ENCODE measurements at places on chromosomes 2 and 18.

DNA sequence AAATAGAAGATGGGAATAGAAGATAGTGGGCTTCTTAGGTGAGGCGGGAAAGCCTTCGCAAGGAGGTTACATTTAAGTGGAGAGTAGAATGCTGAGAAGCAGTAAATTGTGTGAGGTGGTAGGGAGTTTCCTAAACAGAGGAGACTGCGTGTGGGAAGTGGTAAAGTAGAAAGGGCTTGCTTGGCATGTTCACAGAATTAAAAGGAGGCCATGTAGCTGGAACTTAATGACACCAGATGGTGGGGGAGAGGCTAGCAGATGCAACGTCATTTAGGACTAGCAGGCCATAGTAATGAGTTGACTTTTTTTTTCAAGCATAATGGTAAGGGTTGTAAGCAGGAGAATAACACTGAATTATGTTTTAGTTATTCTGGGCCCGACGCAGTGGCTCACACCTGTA lies 13.0 kb upstream of the RTN4 start:
- DNase-seq: no peak

DNA sequence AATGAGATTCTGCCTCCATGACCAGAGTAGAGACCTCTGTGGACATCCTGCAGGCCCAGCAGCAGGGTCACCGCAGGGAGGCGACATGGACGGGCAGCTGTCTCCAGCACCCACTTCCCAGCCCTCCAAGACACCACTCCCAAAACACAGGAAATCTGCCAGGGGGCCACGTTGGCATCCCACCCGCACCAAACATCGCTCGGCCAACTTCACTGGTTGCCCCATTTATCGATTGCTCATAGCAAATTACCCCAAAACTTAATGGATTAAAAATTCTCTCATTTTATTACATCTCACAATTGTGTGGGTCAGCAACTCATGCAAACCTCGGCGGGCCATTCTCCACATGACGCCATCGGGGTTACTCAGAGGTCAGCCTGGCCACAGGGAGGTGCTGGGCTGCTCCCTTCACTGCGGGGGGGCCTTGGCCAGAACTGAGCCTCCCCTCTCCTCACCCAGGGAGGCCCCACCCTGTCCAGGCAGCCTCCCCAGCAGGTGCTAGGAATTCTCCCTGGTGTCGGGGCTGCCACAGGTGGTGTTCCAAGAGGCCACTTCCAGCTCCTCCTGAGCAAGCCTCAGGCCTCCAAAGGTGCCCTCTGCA lies 420.7 kb upstream of the MYT1L start:
- no peak for DNase-seq

- DNase-seq: no peak
These were observed 216.9 kb upstream of the REV1 start for GRCh38 chr2:99706735-99707134.

DNA sequence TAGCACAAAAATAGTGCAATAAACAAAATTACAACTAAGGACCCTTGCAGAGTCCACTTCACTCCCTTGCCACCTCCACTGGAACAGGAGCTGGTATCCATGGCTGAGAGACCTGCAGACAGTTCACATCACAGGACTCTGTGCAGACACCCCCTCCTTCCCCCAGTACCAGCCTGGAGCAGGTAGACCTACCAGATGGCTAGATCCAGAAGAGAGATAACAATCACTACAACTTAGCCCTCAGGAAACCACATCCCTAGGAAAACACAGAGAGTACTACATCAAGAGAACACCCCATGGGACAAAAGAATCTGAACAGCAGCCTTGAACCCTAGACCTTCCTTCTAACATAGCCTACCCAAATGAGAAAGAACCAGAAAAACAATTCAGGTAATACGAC lies 49.8 kb downstream of the FBXO15 start:
- DNase-seq: no peak

DNA sequence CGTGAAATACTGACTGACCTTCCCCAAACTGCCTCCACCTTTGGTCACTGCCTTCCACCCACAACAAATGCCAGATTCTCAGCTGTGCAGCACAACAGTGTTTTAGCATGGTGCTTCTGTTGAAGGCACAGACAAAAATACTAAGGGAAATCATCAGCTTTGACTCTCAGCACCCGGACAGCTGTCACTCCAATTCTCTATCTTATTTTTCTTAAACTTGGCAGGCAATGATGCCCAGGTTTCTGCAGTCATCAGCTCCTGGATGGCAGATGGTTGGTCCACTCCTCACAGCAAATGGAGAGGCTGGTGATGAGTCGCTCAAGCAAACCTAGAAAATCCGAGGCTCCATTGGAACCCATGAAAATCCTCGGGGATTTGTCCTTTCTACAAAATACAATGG lies 2.9 kb upstream of the FAM124B start:
- DNase-seq: no peak

GRCh38 chr2:71720596-71721361 lies 267.4 kb downstream of the DYSF start:
- no peak for DNase-seq

DNA sequence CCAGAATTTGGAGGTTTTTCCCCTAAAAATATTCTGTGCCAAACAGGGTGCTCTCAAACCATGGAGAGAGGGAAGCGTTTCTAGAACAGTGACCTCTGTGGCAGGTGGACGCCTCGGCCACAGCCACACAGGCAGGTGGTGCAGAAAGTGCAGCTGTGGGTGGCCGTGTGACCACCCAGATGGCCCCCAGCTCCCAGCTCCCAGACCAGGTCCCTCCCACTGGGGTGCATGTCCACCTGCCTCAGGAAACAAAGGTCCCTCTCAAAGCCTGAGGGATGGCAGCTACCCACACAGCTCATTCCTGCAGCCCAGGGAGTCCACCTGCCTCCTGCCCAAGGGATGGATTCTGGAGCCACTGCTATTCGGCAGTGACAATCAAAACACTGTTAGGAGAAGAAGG lies 74.5 kb upstream of the PXDN start:
- no peak for DNase-seq

DNA sequence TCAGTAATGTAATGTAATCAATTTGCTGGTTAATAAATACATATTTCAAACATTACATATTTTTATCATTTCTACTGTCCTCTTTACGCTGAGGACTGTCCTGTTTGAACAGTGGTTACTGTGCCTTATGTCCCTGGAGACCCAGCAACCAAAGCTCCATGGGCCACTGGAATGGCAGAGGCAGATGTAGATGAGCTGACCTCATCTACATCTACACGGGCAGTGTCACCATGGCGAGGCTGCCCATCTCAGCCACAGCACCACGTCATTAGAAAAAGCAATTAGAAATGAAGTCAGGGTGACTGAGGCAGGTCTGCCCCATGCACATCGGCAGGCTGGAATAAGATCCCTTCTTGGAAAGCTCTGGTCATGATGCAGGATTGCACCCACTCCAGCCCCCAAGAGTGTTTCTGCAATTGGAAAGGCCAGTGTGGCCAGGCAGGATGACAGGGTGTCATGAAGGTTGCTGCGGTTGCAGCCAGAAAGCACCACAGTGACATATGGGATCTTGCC lies 237.5 kb downstream of the NDUFA10 start:
- DNase-seq: no peak

DNA sequence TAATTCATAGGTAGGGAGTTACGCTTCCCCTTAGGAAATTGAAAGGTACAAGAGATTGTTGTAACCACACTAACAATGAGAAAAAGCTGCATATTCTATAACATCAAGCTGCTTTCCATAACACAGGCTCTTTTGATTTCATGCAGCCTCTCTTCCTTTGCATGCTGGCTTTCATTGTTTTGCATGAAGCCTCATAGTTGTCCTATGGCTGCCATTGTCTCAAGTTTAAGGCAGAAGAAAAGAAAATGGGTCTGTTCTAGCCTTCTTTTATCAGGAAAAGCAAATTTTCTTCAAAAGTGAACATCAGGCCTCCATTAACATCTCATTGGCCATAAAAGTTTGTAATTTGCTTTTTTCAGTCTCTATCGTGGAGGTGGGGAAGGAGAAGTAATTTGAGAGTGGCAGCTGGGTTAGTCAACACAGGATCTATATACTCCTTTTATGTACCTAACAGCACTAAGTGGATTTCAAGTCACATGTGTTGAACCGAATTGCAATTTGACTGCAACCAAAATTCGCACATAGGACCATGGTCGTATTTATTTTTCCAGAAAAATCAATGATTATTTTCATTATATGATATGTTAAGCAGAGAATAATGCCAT lies 248.5 kb upstream of the RND3 start:
- no peak for DNase-seq

- no peak for DNase-seq
These were observed 11.2 kb downstream of the CELF4 start for GRCh38 chr18:37554399-37554787.

GRCh38 chr2:30255466-30256408 lies 24.4 kb downstream of the LBH start:
- DNase-seq: no peak

All from RKO (cell line).